ENCODE measurements at places on chromosomes 7 and 10.

DNA sequence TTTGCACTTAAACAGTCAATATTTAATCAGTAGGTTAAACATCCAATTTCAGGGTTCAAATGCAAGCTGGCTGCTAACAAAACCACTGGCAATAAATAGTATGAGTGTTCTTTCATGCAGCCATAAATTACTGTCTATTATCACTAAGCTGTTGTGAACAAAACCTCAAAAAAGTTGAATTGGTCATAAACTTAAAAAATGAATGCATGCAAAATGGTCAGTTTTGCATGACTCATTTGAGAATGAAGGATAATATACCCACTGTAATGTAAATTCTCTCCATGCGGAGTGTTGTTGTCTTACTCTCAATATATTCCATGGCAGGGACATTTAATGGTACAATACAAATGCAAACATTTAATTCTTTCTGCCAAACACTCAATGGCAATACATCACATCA is 226.4 kb downstream of the MAGI2 start:
- DNase-seq, result no peak

DNA sequence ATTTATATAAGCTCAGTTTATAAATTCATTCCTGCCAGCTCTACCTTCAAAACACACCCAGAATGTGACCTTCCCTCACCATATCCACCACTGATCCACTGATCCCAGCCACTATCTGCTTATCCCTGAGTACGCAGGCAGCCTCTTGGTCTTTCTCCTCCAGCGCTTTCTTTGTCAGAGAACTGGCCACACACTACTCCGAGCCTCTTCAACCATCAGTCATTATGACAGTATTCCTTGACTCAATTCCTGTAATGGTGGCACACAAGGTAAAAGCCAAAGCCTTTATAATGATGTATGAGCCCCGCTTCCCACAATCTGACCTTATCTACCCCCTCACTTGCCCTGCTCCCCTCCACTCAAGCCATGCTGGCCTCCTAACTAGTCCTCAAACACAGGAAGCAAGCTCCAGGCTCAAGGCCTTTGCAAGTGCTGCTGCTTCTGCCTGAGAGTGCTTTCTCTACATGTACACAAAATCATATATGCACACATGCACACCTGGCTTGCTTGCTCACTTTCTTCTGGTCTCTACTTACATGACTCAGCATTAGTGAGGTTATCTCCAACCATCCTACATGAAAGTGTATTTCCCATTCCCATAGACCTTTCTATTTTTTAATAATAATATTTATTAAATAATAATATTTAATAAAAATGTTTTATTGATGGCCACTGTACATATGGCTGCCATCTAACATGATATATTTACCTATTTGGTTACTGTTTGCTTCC is 150.4 kb upstream of the FEZF1 start:
- DNase-seq, result no peak

DNA sequence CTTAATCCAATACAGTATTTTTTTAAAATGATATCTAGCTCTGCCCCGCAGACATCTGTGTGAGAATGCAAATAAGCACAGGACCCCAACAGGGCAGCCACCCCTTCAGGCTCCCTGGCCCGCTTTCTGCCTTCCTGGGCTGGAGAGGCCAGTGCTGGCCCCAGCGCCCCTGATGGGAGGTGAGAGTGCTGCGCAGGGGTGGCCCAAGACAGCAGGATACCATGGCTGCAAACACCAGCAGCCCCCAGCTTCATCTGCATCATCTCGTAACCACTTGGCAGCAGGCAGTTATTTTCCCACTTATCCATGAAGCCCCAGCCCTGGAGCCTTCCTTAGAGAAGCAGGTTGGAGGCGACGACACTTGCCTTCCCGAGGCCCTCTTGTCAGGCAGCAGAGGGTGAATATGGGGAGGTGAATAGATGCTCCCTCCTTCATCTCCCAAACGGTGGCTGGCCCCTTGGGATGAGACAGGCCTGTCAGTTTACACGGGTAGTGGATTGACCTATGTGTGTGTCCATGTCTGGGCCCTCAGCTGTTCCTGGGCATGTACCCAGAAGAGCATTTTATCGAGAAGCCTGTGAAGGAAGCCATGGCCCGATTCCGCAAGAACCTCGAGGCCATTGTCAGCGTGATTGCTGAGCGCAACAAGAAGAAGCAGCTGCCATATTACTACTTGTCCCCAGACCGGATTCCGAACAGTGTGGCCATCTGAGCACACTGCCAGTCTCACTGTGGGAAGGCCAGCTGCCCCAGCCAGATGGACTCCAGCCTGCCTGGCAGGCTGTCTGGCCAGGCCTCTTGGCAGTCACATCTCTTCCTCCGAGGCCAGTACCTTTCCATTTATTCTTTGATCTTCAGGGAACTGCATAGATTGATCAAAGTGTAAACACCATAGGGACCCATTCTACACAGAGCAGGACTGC is 71.2 kb downstream of the ALOX5 start:
- DNase-seq, result no peak

DNA sequence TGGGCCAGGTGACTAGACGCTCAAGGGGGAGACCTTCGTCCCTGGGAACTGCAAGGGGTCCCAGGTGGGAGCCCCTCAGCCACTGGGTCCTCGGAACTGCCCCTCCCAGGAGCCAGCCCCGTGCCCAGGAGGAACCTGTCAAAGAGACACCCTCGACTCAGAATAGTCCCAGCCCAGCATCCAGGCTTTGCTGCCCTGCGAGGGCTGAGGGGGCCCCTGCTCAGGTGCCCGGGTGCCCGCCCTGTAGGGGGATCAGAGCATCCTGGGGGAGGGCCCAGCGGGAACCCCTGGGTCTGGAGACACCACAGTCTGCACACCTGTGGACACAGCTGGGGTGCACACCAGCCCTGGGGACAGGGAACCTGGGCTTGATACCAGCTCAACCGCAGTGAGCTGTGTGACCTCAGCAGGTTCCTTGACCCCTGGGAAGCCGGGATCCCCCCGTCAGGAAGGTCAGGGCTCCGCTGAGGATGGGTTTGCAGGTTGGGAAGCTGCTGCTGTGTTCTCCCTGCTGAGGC is 407 bp downstream of the ELN start:
- no peak for DNase-seq

DNA sequence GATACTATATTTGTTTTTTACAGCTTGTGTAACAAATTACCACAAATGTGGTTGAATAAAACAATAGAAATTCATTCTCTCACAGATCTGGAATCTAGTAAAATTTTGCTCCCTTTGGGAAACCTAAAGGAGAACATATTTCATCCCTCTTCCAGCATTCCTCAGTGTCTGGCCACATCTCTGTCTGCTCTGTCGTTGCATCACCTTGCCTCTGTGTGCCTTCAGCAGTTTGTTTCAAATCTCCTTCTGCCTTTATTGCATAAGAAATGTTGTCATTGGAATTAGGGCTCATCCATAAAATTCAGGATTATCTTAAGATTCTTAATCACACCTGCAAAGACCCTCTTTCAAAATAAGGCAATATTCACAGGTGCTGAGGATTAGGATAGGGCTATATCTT is 14.5 kb downstream of the OR2A14 start:
- no peak for DNase-seq

- DNase-seq, result no peak
These were observed 45.2 kb downstream of the PARP12 start for GRCh38 chr7:140017543-140017942.

DNA sequence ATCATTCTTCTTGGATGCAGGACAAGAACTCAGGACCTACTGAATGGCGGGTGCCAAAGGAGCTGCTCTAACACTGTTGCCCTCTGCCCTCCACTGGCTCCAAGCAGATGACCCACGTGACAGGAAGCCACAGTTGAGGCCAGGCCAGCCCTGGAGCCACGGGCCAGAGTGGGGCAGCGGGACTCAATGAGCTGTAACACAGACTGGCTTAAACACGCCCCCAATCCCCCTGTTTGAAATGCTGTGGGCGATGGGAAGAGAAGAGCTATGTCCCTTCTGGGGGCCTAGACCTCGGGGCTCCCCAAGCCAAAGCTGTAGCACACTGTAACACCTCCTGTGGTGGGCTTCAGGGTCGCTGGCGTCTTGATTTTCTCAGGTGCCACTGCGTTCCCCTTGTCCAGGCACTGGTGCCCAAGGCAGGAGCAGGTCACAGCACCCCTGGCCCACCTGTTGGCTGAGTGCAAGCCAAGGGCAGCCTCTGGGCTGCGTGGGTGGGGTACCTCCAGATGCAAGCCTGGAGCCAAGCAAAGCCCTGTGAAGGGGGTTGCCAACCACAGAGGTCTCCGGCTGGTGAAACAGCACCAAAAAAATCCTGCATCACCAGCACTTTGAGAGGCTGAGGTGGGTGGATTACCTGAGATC is 18.6 kb upstream of the ZMIZ2 start:
- DNase-seq, result no peak

DNA sequence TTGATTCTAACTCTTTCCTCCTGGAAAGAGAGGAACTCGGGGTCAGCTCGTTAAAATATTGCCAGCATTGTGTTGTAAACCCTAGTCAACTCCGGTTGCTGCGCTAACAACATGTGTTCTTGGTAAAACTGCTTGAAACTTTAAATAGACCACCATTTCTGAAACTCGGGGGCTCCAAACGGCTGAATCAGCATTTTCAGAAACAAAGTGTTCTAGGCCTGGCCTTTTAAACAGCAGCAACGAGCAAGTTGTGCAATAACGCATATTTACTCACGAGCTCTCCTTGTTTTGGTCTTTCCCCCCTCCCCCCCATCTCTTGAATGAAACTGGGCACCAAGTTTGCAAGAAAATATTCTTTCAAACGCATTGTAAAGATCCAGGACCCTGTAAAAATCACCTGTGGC is 9.2 kb upstream of the GRB10 start:
- DNase-seq, result no peak

DNA sequence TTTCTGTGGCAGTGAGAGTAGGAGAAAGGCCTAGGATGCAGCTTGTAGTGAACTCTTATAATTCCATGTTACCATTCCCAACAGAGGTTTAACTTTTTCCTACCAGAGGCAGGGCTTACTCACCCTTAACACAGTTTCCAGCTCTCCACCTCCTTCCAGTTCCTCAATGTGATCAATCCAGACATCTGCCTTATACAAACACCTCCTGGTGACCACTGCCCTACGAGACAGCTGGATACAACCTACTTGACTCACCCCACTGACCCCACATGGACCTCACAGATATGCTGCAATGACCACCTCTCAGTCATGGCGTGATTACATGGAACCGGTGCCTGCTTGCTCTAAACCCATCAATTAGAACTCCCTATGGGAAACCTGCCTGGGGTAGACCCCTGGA is 326.5 kb downstream of the TNS3 start:
- DNase-seq, result no peak

GRCh38 chr7:11194492-11194891 is 220.8 kb downstream of the PHF14 start:
- no peak for DNase-seq

GRCh38 chr7:68414631-68415425 is 1183.4 kb upstream of the AUTS2 start:
- no peak for DNase-seq

GRCh38 chr10:8229153-8229552 is 174.7 kb downstream of the GATA3 start:
- no peak for DNase-seq

DNA sequence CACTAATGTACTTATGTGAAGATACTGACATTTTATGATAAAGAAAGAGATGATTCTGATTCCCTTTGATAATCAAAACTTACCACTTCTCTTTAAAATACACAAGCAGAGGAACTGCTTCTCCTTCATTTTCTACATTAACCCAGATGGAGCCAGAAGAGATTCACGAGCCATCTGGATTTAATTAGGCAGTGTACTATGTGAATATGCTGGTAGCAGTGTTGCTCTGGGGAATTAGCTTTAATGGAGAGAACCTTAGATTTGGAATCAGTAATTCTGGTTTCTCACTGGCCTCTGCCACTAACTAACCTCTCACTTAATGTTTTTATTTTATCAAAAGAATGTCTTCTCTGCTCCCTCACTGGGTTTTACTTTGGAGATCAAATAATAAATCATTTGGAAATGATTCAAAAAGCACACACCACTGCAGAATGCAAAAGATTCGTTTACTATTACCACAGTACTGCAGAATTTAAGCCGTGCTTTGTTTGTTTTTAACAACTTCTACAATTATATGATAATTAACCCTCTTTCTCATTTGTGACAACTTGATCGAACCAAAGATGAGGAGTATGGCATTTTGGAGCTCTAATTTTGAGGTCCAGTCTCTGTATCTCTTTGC is 77.5 kb upstream of the PHYHIPL start:
- no peak for DNase-seq

GRCh38 chr10:77715088-77715487 is 77.5 kb upstream of the KCNMA1 start:
- DNase-seq, result no peak

- DNase-seq, result no peak
These were observed 281.6 kb downstream of the HGF start for GRCh38 chr7:81488210-81488609.

DNA sequence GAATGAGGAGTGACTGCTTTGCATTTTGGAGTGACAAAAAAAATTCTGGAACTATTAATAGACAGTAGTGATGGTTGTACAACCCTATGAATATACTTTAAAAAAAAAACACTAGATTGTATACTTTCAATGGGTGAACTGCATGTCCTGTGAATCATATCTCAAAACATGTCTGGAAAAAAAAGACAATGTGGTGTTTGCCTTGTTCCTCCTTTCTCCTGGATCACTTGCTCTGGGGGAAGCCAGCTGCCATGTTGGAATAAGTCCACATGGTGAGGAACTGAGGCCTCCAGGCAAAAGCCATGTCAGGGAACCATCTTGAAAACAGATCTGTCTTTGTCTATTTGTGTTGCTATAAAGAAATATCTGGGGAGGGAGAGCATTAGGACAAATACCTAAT is 39.5 kb upstream of the YAE1 start:
- no peak for DNase-seq
